ENCODE measurements at places on chromosomes 4 and X. TPM values are rescaled to one million over a fixed set of nuclear protein-coding genes. Genes with fewer than 3 reads are reported as not detected.

GRCh38 chr4:154368060-154368459 is 123.5 kb downstream of the DCHS2 start:
- no peak for DNase-seq

- DNase-seq, result no peak
Measured at GRCh38 chrX:5278908-5279307, 949.8 kb downstream of the NLGN4X start.

DNA sequence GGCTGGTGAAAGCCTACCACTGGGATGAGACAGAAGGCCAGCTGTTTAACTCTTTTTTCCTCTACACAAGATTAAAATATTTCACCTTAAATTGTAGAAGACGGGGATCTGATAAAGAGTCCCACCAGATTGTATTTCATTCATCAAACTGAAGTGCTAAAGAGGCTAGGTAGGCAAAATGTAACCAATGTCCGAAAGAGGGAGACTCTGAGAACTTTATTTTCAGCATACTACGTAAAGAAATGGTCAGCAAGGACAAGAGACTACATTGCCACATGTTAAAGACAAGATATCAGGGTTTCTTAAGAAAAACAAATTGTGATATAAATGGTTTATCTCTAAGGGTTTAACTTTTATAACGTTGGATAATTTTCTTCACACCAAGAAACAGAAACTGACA is 71.6 kb upstream of the INPP4B start:
- DNase-seq, result no peak

DNA sequence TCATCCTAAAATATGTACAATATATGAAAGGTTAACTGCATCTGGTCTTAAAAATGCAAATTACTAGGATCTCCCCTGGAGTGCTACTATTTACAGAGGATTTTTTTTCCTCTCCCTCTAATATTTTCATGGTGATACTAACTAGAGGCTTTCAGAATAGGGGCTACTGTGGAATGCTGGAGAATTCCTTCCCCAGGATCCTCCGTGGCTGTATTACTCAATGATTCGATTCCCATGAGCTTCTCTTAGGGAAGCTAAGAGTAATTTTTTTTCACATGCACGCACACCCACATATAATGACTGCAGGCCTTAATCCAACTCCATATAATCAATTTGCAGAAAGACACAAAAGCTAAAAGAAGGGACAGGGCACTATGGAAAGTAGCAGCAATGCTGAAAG is 184.7 kb downstream of the ARHGAP6 start:
- peak; percentile 57 for DNase-seq

DNA sequence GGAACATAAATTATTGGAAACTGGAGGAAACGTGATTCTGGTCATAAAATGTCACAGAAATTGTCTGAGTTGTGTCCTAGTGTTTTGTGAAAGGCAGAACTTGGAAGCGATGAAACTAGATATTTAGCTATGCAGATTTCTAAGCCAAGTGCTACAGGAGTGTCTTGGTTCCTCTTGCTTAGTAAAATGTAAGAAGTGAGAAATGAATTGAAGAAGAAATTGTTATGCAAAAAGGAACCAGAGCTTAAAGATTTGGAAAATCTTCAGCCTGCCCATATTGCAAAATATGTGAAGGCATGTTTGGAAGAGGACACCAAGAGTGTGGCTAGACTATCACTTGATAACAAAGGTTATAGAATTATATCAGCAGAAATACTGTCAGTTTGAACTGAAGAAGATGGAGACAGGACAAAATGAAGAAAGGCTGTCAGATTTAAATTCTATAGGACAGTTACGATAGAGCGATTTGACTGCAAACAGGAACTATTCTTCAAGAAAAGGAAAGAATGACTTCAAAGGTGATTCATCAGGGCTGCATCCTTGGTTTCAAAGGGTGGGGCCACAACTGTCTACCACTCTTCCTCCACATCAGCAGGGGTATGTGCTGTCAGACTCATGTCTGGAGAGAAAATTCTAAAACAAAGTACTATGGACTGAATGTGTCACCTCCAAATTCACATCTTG is 9.4 kb upstream of the CDS1 start:
- DNase-seq, result no peak

DNA sequence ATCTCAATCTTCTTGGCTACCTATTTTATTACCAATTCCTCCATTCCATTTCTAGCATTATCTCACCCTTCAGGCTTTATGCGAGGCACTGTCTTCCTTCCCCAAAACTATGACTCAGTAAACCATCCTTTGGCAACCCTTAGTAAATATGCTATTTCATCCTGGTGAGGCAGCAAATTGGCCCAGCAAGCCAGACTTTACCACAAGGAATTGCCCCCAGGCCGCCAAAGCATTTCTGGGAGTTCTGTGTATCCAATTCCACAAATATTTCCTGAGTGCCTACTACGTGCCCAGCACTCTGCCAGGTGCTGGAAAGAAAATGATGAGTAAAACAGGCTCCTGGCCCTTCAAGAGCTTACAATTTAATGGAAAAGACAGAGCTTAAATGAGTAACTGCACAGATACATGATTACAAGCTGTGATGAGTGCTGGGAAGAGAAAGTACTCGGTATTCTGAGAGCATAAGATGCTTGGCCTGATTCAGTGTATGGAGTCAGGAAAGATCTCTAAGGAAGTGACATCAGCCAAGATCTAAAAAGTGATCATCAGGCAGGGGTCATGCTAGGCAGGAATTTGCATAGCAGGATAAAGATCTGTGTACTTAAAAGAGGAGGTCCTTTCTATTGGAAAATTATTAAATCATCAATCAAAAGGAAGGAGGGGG is 193.8 kb downstream of the ADAMTS3 start:
- peak; percentile 69 for DNase-seq

DNA sequence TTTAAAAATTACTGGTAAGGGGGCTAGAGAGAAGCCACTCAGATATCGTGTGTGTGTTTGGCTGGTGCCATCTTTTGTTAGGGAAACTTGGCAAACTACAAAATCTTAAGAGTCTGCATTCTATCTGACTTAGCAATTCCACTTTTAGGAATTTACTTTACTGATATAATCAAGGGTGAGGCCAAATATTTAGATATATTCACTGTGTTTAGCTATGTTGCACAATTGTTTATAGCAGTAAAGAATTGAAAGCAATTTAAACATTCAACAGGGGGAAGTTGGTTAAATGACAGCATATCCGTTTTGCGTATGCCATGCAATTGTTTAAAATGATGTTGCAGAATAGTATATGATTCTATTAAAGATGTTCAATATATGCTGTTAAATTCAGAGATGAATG is 6.4 kb upstream of the HERC3 start:
- no peak for DNase-seq

DNA sequence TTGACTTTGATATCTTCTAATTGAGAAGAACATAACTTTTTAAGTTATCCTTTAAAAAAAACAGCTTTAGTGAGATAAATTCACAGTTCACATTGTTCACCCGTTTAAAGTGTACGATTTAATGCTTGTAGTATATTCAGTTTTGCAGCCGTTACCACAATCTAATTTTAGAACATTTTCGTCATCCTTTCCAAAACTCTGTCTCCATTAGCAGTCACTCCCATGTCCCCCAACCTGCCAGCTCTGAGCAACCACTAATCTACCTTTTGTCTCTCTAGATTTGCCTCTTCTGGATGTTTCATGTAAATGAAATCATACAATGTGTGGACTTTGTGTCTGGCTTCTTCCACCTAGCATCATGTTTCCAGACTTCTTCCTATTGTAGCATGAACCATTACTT is 38.6 kb downstream of the CLCN4 start:
- no peak for DNase-seq

DNA sequence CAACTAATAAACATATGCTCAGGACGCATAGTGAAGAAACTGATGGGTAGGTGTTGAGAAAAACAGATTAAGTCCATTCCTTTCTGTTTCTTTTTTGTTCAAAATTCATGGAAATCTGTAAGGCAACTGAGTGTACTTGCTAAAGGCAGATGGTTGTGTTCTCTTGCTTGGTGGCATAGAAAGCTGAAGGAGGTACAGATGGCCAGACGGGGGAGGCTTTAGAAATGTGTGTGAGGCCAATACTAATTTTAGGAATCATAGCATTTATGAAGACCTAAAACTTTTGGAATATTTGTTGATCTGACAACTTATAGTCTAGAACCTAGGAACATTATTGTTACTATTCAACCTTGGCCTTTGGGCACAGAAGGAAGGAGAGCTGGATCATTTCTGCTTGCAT is 56.8 kb upstream of the EMCN start:
- no peak for DNase-seq

GRCh38 chr4:99186029-99186428 is 33.0 kb downstream of the ADH6 start:
- DNase-seq, result no peak

- DNase-seq, result no peak
Measured at GRCh38 chr4:182593402-182593801, 323.8 kb downstream of the DCTD start.

- no peak for DNase-seq
Measured at GRCh38 chr4:146514651-146515357, 6.9 kb downstream of the SLC10A7 start.

GRCh38 chr4:74197080-74197479 is 39.2 kb downstream of the MTHFD2L start:
- DNase-seq, result no peak

DNA sequence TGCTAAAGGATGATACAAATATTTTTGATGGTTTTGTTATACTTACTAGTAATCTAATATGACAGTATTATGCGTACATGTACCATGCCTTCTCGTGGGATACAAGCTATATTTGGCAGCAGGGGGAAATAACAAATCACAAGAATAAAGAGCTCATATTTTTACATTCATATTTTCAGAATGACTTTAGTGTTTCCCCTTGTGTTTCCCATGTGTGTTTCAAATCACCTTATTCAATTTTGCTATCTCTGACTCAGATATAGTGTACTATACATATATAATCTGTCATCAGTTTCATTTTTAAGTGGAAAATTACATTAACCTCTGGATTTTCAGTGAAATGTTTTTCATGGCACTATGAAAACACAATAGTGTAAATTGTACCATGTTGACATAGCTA is 146.8 kb downstream of the RPA4 start:
- DNase-seq, result no peak

DNA sequence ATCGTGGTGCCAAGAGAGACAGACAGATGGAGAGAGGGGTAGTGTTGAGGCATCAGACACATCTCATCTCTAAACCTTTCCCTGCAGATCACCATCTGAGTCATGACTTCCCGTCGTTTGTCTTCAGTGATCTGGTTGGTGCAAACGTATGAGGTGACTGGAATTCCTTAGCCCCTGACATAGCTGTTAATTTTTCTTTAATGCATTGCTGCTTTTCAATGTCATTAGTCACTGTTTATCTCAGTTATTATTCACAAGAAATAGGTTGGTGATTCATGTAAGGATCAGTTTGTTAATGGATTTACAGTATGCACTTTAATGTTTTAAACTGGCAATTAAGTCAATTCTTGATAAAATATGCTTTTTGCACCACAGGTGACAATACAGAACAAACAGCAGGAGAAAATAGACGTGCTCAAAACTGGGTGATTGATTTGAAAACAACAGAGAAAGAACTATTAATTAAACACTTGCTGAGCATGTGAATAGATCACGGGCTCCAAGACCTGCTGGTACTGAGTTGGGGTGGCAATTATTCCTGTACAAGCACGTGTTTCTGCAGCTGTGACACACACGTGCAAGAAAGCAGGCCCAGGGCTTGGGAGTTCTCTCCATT is 1.3 kb upstream of the TMEM154 start:
- DNase-seq, result peak; percentile 28

DNA sequence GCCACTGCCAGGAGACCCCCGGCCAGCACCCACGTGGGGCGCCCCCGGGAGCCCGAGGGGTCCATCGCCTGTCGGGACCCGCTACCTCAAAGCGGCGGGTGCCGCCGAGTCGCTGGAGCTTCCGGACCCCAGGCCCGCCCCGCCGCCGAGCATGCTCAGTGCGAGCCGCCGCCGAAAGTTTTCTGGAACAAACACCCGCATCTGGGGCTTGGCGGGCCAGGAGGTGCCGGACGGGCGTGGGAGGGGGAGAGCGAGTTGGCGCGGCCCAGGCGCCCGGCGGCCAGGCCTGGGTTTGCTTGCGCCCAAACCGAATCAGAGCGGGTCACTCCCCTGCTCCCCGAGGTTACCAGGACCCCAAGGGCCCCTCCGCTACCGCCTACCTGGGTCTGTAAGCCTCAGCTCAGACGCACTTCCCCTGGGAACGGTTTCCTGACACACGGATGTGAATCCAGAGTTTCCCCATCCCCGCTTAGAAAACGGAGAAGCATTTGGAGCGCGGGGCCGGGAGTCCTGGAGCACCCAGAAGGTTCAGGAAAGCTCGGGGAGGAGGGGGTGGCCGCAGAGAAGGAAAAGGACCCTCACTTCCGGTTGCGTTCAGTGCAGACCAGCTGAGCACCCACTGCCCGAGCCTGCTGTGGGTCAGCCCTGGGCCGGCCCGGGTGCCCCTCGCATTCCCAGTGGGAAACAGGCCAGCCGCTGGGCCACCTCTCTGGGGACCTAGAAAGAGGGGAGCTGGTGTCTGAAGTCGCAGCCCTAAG is at the start of gene EVC2:
EVC2 (minus strand) TSS at position 111 of the 758 bp plus-strand sequence; CDS start at position 65, 46 bp downstream.
- DNase-seq, result peak; percentile 66

- no peak for DNase-seq
Measured at GRCh38 chr4:57205580-57205979, 95.4 kb upstream of the IGFBP7 start.

DNA sequence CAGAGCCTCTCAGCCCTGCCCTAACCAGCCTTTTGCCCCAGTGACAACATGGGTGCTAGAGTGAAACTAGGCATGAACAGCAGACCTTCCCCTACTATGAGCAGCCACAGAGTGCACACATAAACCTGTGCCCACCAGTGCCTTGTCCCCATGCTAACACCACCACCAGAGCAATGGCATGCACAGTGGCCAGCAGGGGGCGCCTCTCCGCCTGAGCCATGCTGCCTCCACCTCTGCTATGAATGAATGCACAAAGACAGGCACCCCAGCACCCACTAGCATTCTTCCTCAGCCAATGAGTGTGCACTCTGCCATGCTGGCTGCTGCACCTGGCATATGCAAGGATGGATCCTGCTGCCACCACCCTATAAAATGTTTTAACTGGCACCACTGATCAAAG is 286.9 kb upstream of the FGF16 start:
- DNase-seq, result no peak

DNA sequence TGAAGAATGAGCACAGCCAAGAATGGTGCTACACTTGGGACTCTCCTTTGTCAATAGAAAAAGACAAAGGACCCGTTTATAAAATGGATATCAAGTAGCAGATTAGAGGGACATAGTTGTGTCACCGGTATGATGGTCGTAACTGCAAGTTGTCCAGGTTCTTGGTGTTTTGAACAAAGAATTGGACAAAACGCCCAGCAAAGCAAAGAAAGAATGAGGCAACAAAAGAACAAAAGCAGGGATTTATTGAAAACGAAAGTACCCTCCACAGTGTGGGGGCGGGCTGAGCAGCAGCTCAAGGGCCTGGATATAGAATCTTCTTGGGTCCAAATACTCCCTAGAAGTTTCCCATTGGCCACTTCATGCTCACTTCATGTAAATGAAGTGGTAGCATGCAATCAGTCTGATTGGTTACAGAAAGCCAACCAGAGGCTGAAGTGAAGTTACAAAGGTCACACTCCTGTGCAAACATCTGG is 54.7 kb downstream of the SHROOM3 start:
- no peak for DNase-seq

Gene ATOH1
- total RNA-seq, result not detected

Gene TEC
- total RNA-seq, result 3.5 TPM

Gene BST1
- total RNA-seq, result 54.9 TPM

Gene MAGEB1
- total RNA-seq, result not detected

Gene STIM2
- 31.2 TPM for total RNA-seq

Gene KCNIP4
- total RNA-seq, result 1.7 TPM

Gene SPATA18
- 22.3 TPM for total RNA-seq

Gene LIN54
- total RNA-seq, result 5.1 TPM

Gene RPA4
- total RNA-seq, result 0.33 TPM

Gene TEX13C
- total RNA-seq, result not detected

Gene SMC1A
- 40.0 TPM for total RNA-seq
